ENCODE measurements at places on chromosomes 13 and 19. TPM values are rescaled to one million over a fixed set of nuclear protein-coding genes. Genes with fewer than 3 reads are reported as not detected.

The ELL gene
- 28.3 TPM for total RNA-seq

The TRIM13 gene
- total RNA-seq, result 25.0 TPM

- DNase-seq, result no peak
- H3K4me3 ChIP-seq, result no peak overlapping the region
- H3K4me1 ChIP-seq, result peaks cover 9% of the 10 kb centered on the region
- no peaks in the 10 kb centered on the region for H3K27me3 ChIP-seq
Measured at GRCh38 chr13:45369116-45369515, 28.1 kb upstream of the TPT1 start.

DNA sequence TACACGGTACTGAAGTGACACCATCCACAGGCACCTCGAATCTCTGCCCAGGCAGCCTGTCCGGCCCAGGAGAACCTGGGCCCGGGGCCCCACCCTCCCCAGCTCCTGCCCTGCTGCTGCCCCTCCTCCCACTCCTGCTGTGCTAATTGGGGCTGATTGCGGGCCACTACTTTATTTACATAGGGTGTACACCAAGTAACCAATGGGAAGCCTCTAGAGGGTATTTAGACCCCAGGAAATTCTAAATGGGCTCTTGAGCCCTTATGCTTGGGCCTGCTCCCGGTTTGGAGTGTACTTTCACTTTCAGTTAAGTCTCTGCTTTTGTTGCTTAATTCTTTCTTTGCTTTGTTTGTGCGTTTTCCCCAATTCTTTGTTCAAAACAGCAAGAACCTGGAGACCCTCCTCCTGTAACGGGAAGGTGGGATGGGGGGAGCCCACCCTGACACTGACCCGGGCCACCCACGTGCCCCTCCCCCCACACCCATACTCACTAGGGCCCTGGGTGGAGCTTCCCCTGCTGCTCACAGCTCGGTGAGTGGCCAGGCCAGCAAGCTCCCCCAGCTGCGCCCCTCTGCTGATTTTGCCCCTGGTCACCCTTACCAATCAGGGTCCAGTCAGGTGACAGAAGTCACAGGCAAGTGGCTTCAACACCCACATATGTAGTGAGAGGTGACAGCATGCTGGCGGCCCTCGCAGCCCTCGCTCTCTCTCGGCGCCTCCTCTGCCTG is 9.4 kb downstream of the SCGB2B2 start:
- peak; percentile 47 for DNase-seq
- H3K4me3 ChIP-seq, result no peak overlapping the region
- peak overlapping the region; percentile 65 for H3K27ac ChIP-seq
- H3K36me3 ChIP-seq, result no peaks in the 10 kb centered on the region
- H3K27me3 ChIP-seq, result no peaks in the 10 kb centered on the region
- H3K4me1 ChIP-seq, result peaks cover 11% of the 10 kb centered on the region

GRCh38 chr19:9819596-9819909 is 674 bp upstream of the FBXL12 start:
- peak overlapping the region; percentile 28 for H3K4me3 ChIP-seq
- H3K27ac ChIP-seq, result peak overlapping the region; percentile 28

Measured in adrenal gland (tissue), 19 donors.